Breast epithelium (tissue), 4 donors: ENCODE measurements at places on chromosomes 4 and X.

DNA sequence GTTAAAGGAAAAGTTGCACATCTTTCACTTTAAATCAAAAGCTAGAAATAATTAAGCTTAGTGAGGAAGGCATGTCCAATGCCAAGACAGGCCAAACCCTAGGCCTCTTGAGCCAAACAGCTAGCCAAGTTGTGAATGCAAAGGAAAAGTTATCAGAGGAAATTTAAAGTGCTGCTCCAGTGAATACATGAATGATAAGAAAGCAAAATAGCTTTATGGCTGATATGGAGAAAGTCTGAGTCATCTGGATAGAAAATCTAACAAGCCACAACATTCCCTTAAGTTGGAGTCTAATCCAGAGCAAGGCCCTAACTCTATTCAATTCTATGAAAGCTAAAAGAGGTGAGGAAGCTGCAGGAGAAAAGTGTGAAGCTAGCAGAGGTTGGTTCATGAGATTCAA lies 23.8 kb downstream of the NPFFR2 start:
- no peak for DNase-seq

DNA sequence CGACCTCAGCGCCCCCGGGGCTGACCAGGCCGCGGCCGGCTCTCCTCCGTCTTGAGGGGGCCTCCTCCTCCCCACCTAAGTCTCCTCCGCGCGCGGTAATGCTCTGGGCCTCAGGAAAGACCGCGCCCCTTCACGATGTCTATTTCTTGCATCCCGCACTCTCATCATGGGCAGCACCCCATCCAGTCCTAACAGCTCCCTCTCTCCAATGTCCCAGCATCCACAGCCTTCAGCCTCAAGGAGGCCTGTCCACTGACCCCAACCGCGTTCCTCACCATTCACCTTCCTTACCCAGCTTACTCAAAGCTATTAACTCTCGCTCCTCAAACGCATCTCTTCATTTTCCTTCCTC lies 77.5 kb downstream of the MAGED4 start:
- DNase-seq: no peak

GRCh38 chr4:176571206-176571605 lies 221.5 kb downstream of the VEGFC start:
- no peak for DNase-seq

GRCh38 chr4:151644622-151645021 lies 116.2 kb downstream of the GATB start:
- no peak for DNase-seq

GRCh38 chrX:130098210-130098552 lies 12.1 kb downstream of the ELF4 start:
- DNase-seq: no peak

DNA sequence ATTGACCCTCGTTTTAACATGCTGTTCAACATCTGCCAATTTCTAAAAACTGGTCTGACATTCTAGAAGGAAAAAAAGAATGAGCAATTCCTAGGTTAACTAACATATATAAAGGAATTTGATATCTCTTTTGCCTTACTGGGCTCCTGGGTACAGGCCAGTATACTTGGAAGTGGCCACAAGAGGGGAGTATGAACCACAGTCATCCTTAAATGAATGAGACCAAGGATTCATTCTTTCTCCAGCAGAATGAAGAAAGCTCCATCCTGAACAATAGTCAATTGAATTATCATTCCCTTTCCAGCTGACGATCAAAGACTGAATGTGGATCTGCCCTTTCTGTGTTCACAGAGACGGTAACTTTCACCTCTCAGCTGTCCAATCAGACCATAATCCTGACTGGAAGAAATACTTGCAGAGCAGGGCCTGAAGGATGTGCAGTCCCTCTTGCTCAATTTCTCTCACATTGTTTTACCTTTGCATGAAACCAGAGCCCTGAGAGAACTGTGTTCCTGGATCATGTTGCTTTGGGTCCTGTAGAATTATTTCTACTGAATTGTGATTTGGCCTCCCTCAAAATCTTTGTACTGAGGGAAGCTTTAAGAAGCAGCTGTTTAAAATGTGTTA lies 14.8 kb upstream of the SPARCL1 start:
- no peak for DNase-seq

- DNase-seq: no peak
Measured at GRCh38 chr4:107900067-107900466, 31.3 kb upstream of the CYP2U1 start.

DNA sequence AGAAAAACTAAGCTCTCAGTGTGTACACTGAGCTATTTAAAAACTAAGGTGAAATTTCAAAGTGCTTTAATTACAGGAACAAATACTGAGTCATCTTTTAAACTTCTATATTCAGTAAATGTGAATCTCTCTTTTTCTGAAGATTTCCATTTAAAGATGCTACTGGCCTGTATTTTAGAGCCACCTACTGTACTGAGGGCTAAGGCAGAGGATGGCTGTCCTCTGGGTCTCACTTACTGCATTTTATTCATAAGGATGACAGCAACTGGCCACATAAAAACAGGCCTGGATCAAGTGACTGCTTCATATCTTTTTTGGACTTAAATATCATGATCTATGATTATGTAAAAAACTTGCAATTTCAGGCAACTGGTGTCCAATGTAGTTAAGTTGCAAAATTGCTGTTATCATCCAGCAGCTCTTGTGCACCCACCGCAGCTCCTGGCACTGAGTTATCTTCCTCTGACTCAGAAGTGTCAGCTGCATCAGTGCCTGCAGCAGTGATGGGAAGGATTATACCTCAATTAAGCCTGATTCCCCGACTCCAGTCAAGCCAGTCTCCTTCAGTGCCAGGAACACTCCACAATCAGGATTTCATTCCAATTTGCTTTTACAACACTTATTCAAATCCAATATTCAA lies 1073.7 kb downstream of the PDHA2 start:
- no peak for DNase-seq

DNA sequence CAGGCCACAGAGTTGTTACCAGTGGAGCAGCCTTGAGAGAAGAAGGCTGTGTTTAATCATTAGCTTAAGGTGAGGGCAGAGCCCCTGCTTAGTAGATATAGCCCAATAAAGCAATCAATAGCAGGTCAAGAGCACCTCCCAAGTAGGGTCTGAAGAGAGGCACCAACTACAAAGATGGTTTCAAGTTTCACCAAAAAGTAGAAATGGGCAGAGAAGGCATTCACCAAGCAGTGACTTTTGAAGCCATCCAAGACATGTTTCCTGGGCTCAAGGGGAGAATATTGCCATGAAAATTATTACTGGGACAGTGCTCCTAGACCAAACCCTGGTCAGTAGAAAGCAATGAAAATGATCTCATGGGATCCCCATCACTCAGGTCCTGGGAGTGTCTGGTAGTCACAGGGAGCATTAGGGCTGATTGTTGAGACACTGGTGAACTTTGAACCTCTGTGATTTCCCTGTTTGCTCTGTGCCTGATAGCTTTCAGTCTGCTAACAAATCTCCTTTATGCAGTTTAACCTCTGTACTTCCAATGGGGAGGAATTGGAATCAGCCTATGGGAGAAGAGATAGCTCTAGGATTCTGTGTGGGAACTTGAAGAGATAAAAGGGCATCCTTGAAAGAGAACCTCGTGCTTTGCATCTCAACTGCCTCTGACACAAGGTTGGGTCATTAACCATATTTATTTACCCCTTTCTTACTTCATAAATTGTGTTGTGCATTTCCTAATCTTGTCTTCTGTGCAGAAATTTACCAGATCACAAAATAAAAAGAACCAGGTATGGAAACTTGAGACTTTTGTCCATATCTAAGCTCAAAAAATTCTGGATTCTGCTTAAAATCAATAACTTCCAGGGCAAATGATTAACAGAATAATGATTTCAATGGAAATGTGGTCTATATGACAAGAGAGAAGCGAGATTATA lies 9.3 kb upstream of the OTC start:
- no peak for DNase-seq

DNA sequence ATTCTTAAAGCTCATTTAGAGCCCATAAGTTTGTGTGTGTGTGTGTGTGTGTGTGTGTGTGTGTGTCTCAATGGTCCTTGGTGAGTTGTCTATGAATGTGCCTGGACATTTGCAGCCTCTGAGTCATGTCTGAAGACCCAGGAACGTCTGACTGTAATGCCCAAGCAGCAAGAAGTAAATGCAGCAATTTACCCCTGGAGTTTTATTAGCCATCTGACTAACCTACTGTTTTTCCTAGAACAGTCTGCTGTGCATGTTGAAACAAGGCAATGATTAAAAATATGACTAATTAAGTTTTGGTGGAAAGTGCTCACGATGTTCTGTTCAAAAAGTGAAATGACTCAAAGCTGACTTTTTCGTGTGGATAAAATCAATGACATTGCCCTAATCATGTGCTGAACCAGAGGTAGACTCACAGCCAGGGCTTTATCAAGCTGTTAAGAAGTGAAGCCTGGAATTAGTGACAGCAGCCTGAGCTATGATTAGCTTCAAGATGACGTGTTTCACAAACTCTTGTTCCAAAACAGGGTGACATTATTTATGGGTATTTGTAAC lies 201.6 kb downstream of the CPE start:
- no peak for DNase-seq

DNA sequence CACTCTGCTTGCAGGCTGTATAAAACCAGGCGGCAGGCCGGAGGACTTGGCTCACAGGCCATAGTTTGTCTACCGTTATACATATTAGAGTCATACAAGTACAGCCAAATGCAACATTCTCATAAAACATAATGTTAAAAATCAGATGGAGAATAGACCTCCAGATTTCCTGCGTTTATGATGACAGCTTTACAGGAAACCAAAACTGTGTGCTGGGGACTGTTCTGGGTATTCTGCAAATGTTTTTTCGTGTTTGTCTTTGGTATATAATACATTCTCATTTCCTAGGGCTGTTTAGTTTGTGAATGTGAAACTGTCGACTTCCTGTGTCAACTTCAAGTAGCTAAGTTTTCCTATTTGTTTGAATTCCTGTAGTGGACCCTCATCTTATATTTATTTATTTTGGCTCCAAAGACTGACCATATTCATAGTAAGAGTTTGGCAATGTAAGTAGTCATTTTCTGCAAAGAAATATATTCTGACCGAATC lies 79.5 kb upstream of the FAM9C start:
- no peak for DNase-seq
